Bronchial epithelial cell (primary cell): ENCODE measurements at places on chromosomes 2 and 18. TPM values are rescaled to one million over a fixed set of nuclear protein-coding genes. Genes with fewer than 3 reads are reported as not detected.

The CFC1 gene
- total RNA-seq, result not detected in 2 replicates

GRCh38 chr2:37928377-37928776 is 3.3 kb downstream of the RMDN2 start:
- DNase-seq, result no peak

The PKDCC gene
- 0.38 and 0.79 TPM in 2 replicates for total RNA-seq

GRCh38 chr18:77359561-77360314 is 110.1 kb downstream of the GALR1 start:
- DNase-seq, result no peak

The LDLRAD4 gene
- not detected in 2 replicates for total RNA-seq

The GALNT14 gene
- 9.2 and 12.4 TPM in 2 replicates for total RNA-seq

- no peak for DNase-seq
Measured at GRCh38 chr2:7896940-7897487, 784.8 kb upstream of the ID2 start.
